Immature natural killer cell (primary cell): ENCODE measurements at places on chromosomes 12 and 14.
A peak's percentile ranks its signal among the peaks of the same experiment; 100 is the strongest.

DNA sequence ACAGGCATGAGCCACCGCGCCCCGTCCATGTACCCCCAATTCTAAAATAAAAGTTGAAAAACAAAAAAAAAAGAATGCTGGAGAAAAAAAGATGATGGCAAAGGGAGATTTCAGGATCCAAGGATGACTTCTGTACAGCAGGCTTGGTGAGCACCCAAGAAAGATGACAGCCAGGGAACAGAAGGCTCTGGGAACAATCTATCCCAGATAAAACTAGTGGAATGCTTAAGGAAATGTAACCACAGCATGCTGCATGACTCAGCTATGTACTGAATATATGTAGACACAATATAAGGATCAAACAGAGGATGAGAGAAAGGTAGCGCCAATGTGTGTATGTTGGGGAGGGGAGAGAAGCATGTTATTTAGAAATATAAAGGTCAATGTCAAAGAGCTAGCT lies 123.7 kb upstream of the TMTC1 start:
- DNase-seq = no peak

DNA sequence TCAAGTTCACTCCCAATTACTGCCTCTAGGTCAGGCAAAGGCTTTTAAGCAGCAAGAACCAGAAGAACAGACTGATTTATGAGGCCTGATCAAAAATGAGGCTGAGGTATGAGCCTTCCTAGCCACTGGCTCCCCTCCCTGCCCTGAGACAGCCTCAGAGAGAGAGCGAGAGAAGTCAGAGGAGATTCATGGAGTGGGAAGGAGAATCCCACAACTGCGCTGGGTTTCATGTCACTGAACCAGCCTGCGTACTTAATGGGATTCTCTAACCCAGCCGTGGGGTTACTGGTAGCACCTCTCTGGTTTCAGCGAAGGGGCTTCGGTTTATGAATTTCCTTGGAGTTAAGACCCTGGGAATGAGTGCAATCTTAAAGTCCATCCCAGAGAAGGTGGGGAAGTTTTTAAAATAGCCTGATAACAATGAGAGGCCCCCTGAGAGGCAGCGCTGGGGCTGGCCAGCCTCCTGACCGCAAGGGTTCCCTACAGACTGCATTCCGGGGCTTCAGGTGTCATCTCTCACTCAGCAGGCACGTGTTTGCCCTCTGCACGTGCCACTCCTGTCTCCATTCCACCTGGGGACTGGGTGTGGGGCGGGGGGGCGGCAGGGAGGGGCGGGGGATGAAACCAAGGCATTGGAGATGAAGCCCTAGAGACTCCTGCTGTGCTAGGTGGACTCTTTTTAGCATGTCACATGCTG lies 6.1 kb upstream of the GPRC5A start:
- DNase-seq = no peak

DNA sequence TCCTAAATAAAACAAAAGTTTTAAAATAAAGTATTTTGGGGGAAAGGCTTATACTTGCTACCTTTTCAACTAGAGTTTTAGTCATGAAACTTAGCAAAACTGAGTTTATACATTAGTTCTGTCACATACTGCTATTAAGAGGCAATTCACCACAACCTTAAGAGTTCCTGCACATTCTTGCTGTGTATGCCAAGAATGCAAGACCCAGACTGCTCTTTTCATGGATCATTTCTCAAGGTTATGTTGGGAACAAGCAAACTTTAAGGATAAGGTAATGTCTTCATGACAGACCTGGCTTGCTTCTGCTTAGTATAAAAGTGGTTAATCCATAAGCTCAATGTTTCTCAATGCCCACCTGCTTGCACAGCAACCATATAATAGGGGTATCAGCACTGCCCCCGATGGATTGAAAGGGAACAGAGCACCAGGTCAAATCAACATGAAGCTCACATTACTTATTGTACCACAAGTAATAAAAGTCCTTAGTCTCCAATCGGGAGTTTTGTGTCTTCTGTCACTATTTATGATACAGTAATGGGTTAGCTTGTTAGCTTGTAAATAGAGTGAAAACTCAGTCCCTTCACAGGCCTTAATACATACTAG lies 67.6 kb downstream of the KIF21A start:
- DNase-seq = no peak

- no peak for DNase-seq
These were observed 1.1 kb downstream of the IPO8 start for GRCh38 chr12:30694412-30695198.

- no peak for DNase-seq
These were observed 79.5 kb downstream of the PRIMA1 start for GRCh38 chr14:93708800-93709199.

- DNase-seq = no peak
These were observed 23.4 kb downstream of the COQ6 start for GRCh38 chr14:73973497-73973896.

GRCh38 chr14:104341532-104342434 lies 203.4 kb downstream of the KIF26A start:
- DNase-seq = no peak

- DNase-seq = no peak
These were observed 32.1 kb upstream of the C2CD5 start for GRCh38 chr12:22576473-22576872.

DNA sequence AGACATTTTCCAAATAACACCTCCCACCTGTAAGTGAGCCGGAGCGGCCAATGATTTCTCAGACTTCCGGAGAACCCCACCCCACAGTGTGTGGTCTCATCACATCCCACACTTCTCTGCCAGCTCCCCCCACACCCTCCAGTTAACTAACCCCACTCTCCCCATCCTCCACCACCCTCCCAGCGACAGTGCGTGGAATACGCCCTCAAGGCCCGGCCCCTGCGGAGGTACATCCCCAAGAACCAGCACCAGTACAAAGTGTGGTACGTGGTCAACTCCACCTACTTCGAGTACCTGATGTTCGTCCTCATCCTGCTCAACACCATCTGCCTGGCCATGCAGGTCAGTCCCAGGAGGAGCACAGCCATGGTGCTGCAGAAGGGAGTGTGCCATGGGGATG lies 184.4 kb upstream of the FKBP4 start:
- DNase-seq = no peak

DNA sequence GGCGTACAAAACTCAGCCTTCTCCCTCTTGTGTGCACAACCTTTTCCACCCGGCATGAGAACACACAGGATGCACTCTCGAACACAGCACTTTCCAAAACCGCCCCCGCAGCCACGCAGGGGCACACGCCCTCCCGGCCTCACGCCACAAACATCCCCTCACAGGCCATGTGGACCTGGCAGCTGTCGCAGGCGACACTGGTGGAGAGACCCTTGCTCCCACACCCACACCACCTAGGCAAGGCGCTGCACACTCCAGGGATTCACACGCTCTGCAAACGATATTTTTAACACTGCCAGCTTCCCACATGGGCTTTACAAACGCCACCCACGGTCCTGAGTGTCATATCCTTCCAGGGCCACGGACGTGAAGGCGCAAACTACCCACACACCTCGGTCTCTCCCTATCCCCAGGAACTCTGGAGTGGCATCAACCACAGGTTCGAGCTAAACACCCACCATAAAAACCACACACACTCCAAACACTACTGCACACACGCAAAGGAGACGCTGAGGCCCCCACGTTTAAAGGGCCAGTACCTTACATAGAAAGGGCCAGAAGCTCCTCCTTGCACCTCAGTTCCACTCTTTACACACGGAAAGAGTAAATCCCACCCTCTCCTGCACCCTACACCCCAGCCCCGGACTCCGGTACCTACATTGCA lies 12.4 kb upstream of the ITGB7 start:
- peak; percentile 75 for DNase-seq

GRCh38 chr12:8899830-8900229 lies 14.5 kb upstream of the PHC1 start:
- DNase-seq = no peak

GRCh38 chr12:94089891-94090290 lies 58.5 kb upstream of the PLXNC1 start:
- DNase-seq = no peak

- DNase-seq = no peak
These were observed 599 bp upstream of the CPSF6 start for GRCh38 chr12:69238589-69239351.

GRCh38 chr12:119375883-119376190 lies 41.3 kb downstream of the CCDC60 start:
- no peak for DNase-seq

- DNase-seq = no peak
These were observed 167.5 kb downstream of the MDGA2 start for GRCh38 chr14:47507861-47508260.

DNA sequence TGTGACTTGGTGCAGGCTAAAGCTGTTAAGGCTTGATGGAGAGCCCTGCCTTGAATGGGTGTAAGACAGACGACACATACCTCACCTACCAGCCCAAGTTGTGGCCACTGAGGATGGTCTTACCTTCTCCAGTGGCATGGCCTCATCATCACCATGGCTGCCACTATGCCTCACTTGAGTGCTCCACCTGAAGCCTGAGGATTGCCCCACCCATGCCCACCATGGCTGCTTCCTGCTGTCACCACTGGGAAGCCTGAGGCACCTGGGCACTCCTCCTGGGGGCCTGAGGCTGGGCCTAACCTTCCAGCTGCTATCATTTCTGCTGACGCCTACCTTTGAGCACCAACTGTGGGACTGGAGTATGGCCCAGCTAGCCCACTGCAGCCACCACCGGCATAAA lies 1605.7 kb upstream of the FLRT2 start:
- no peak for DNase-seq

- no peak for DNase-seq
These were observed 43.0 kb downstream of the SPRING1 start for GRCh38 chr12:116694653-116695463.

- DNase-seq = no peak
These were observed 94.6 kb upstream of the PRICKLE1 start for GRCh38 chr12:42683933-42684801.

- DNase-seq = no peak
These were observed 23.0 kb upstream of the ATP2B1 start for GRCh38 chr12:89731614-89732013.

- no peak for DNase-seq
These were observed 28.8 kb downstream of the P2RX4 start for GRCh38 chr12:121238604-121239350.

DNA sequence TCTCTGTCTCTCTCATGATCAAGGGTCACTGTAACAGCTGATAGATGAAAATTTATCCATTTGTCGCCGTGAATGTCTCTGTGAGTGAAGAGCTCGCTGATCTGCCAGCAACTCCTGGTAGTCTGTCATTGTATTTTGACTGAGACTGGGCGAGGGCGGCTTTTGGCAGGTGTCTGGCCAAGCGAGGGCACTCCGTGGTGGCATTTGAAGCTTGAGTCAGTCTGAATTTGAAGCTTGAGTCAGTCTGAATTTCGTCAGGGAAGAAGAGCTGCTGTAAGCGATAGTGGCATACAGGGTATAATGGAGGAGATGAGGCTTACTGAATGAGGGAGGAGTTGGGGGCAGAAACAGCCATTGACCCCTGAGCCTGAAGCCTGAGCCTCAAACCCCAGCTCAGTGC lies 56.8 kb upstream of the FAM181A start:
- no peak for DNase-seq

GRCh38 chr14:70988452-70988851 lies 81.2 kb downstream of the PCNX1 start:
- DNase-seq = no peak

- no peak for DNase-seq
These were observed 116.2 kb downstream of the DENND5B start for GRCh38 chr12:31474751-31475150.

- no peak for DNase-seq
These were observed 47.9 kb downstream of the GTF2A1 start for GRCh38 chr14:81172881-81173280.

DNA sequence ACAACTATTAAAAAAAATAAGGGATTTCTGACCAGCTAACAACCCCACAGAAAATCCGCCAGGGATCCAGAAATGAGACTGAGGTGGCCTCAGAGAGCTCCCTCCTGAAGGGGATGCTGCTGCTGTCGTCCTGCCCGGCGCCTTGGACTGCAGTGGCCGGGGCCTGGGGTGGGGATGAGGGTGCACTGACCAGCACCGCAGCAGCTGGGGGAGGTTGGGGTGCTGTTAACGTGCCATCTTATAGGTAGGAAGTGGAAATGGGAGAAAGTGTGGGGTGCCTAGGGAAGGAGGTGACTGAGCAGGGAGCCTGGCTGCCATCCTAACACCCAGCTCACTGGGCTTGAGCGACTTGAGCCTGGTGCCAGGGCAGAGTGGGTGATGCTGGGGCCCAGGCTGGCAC lies 32.0 kb downstream of the DDX11 start:
- no peak for DNase-seq

GRCh38 chr12:68321140-68321539 lies 11.0 kb downstream of the MDM1 start:
- DNase-seq = no peak

- DNase-seq = no peak
These were observed 33.9 kb downstream of the BHLHE41 start for GRCh38 chr12:26090836-26091510.
